SK-MEL-5 (cell line): ENCODE measurements at places on chromosomes 1 and 21. TPM values are rescaled to one million over a fixed set of nuclear protein-coding genes. Genes with fewer than 3 reads are reported as not detected.

The ALDH9A1 gene
- total RNA-seq, result 91.8 and 108 TPM in 2 replicates

The KRTAP22-1 gene
- total RNA-seq, result not detected in 2 replicates

The CD53 gene
- total RNA-seq, result not detected in 2 replicates

The TP73 gene
- total RNA-seq, result 0.32 and 0.40 TPM in 2 replicates

The C1orf226 gene
- 1.2 and 1.8 TPM in 2 replicates for total RNA-seq

The FCAMR gene
- not detected in 2 replicates for total RNA-seq

The SERPINC1 gene
- total RNA-seq, result not detected in 2 replicates

The GON4L gene
- total RNA-seq, result 15.9 and 16.7 TPM in 2 replicates

The KCND3 gene
- 0.11 and 0.13 TPM in 2 replicates for total RNA-seq

The TRPM2 gene
- 0.21 and 0.37 TPM in 2 replicates for total RNA-seq

The LCE1F gene
- not detected in 2 replicates for total RNA-seq

The HNRNPCL4 gene
- not detected in 2 replicates for total RNA-seq

The ABCA4 gene
- total RNA-seq, result not detected in 2 replicates

The CELA2A gene
- not detected in 2 replicates for total RNA-seq

The CTSE gene
- total RNA-seq, result 0.19 TPM in 1 of 2 replicates, not detected in the other

The TMEM82 gene
- total RNA-seq, result not detected in 2 replicates
